GM12892 (cell line): ENCODE measurements at places on chromosomes 11 and 22.
A peak's percentile ranks its signal among the peaks of the same experiment; 100 is the strongest.

DNA sequence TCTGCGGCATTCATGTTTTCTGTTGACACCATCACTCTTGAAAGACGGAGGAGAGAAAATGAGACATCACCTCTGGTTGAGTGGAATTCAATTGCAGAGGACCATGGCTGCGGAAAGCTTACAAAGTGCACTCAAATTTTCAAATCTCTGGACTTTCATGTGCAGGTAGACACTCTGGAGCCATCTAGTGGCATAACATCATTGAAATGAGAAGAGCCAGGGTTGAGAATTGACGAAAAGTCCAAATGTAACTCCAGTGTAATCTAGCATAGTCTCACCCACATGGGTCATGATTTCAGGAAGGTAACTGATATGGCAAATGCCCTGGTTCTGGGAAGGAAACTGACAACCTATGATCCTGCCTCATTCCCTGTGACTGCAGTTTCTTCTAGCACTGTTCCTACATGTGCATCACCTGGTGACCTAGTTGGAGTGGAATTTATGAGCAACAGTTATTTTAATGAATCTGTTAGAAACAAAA lies 687.8 kb downstream of the KCNA4 start:
- no peak for DNase-seq

DNA sequence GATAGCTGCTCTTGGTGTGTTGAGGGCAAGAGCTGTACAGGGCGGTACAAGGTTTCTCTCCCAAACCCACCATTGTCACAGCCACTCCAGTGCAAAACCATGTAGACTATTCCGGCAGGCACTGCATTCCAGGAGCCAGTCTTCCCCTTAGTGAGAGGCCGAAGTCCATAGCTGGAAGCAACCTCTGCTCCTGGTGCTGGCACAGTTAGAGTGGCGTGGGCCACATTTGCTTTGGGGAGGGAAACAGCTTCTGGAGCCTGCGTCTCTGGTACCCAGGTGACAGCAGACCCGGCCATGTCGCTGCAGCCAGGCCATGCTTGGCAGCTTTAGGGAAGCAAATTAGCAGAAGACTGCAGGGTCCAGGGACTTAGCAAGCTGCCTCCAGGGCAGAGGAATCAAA lies 788.0 kb downstream of the BRD1 start:
- no peak for DNase-seq

- no peak for DNase-seq
Observed at GRCh38 chr11:10486161-10486840, 31.2 kb downstream of the AMPD3 start.

GRCh38 chr11:130894322-130895025 lies 21.8 kb downstream of the SNX19 start:
- DNase-seq, result no peak

DNA sequence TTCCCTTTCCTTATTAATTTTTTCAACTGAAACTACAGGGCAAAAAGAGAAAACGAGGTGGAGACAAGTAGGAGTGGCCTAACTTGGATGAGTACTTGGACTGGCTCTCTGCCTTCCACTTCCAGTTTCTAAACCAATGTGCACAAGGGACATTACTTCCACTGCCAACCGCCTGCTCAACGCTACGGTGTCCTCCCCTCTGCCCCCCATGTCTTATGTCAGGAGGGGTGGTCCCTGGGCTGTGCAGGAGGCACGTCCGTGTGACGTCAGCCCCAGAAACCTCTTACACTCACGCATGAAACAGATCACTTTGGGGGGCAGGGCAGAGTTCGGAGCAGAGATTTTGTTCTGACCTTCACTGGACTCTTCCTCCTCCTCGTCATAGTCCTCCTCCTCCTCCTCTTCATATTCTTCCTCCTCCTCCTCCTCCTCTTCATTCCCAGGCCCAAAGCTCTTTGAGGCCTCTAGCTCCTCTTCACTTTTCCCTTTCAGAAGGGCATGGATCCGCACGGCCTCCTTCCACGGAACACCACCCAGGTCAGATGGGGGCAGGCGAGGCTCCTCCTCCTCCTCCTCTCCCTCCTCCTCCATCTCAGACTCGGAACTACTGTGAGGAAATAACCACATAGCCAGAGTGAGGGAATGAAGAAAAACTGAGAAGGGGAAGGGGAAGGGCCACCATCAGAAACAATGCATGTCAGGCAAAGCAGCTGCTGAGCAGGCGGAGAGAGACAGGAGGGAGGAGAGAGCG lies 57.4 kb upstream of the BID start:
- no peak for DNase-seq

GRCh38 chr11:132099692-132100091 lies 729.3 kb downstream of the NTM start:
- no peak for DNase-seq

GRCh38 chr11:84383576-84383975 lies 1097.4 kb upstream of the CCDC90B start:
- DNase-seq, result no peak

GRCh38 chr11:70546191-70546940 lies 148.0 kb downstream of the CTTN start:
- DNase-seq, result no peak

DNA sequence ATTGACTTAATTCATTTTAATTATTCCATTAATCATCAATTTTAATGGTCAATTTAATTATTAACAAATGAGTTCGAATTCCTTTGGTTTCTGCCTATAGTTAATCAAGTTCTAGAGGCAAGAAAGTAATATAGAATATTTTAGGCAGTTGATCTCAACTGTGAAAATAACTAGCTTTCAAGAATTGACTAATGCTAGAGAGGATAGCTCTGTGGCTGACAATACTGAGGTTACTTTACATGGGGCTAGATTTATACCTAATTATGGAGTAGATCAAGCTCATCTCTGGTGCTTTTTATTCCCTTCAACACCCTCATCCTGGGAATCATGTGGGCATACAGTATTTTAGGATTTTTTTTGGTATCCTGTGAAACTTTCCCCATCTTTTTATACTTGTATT lies 259.4 kb downstream of the GRM5 start:
- DNase-seq, result no peak

DNA sequence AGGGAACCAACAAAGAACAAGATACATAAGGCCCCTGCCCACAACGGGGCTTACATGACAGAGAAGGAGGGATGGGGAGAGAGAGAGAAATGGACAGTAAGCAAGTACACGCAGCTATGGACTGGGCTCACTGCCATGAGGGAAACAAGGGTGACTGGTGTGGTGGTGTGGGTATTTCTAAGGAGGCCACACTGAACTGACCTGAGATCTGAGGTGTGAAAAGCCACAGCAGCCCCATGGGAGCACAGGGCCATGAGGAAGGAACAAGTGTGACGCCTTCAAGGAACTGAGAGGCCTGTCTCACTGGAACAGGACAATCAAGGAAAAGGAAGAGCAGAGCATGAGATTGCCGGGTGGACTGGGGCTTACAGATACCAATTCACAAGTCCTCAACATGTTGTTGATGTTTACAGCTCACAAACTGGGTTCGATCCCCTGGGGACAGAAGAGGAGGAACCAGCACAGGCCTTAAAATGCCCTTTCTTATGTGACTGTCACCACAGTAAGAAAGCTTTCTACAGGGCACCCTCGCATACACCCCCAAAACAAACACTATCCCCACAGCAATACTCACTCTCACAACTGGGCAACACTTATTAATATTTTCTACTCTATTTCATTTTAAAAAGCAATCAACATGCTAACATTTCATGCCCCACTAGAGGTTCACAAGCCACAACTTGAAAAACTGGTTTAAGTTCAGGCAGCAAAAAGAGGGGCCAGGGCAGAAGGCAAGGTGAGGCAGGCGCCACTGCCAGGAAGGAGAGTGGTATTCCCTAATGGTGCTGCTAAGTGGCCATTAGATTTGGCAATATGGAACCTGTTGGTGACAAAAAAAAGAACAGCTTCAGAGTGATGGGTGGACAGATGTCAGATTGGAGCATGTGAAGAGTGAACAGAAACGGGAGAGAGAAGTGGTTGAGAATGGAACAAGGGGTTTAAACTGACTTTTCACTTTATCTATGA lies 39.1 kb downstream of the TCIRG1 start:
- DNase-seq, result no peak

DNA sequence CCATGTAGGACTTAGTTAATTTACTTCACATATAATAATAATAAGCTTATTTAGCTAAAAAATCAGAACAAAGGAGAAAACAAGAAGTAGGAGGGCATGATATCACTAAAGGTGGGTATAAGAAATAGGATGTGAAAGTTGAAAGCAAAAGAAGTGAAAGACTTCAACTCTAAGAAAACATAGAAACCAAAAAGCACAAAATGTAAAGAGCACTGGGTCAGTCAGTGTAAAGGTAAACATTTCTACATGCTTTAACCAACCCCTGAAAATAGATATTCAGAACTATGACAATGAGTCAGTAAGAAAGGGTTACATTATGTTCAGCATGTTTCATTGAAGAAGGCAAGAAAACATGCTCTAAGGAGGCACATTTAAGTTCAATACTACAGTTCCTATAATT lies 298.8 kb downstream of the SWAP70 start:
- DNase-seq, result peak; percentile 14

- no peak for DNase-seq
Observed at GRCh38 chr11:13118194-13118593, 109.1 kb downstream of the RASSF10 start.

- DNase-seq, result no peak
Observed at GRCh38 chr11:118054712-118055640, 21.9 kb upstream of the TMPRSS4 start.

DNA sequence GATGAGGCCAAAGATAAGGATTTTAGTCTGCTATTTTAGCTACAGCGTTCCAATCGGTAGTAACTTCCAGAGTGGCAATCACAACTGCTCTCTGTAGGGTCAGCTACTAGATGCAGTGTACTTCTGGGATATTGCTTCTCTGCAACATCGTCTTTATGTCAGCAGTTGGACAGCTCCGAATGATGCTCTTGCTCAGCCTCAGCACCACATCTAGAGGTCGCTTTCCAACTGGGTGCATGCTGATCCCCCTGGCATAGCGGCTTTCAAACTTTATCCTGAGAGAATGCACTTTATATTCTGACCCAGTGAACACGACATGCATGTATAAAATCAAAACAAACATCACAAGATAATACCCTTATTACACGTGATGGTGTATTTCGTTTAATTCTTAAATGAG lies 219.6 kb downstream of the C11orf87 start:
- DNase-seq, result no peak

GRCh38 chr22:42145175-42145574 lies 14.6 kb upstream of the CYP2D6 start:
- no peak for DNase-seq

DNA sequence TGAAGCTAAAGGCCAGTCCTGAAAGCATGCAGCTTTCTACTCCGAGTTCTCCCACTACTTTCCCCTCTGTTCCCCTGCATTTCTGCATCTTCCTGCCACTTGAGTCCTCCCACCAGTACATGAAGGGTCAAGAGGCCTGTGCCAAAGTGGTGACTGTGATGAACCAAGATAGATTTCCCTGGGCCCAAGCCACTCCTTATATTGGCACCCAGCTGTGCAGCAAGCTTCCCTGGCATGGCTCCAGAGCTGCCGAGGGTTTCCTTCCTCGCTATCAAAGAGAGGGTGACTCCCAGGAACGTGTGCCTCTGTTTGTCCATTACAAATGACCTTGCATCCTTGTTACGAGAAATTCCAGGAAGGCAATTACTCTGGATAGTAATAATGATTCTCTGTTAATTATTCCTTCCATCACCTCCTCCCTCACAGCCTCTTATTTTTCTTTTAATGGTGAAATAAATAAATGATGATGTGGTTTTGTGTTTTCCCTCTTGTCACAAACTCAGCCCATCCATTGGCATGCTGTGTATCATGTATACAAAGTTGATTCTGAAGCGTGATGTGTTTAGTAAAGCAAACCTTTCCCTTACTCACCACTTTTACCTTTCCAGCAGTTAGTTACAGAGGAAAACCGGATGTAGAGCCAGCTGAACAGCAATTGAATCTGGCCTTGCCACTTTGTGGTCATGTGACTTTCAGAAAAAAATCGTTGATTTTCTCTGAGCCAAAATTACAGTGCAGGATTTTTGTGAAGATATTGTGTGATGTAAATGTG lies 8.3 kb downstream of the SRSF8 start:
- no peak for DNase-seq

GRCh38 chr11:122050021-122050690 lies 65.9 kb downstream of the BLID start:
- DNase-seq, result no peak

DNA sequence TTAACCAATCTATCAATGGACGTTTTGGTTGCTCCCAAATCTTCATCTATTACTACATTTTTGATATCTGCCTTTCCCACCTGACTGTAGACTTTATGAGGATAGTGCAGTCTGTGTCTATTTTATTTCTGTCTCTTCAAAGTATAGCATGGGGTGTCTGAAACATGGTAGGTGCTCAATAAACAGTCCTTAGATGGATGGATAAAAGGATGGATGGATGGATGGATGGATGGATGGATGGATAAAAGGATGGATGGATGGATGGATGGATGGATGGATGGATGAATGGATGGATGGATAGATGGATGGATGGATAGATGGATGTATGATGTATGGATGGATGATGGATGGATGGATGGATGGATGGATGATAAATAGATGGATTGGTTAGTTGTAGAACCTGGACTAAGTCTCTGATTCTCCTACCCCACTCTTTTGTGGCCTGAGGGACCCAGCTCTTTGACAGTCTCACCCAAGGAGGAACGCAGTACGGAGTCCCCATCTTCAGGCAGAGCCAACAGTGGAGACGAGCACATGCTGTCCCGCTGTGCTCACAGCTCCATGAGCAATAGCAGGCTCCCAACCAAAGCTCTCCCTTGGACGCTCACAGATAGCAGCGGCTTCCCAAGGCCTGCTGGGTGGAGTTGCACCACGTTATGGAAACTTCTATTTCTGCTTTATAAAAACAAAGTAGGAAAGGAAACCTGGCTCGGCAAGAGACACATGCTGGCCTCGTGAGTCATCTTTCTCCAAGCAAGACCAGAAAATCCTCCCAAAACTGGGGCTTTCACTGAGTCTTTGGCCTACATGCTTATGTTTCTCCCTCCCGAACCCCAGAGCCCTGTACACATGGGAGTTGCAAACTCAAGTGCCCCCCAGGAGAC lies 448.0 kb downstream of the MIAT start:
- no peak for DNase-seq

DNA sequence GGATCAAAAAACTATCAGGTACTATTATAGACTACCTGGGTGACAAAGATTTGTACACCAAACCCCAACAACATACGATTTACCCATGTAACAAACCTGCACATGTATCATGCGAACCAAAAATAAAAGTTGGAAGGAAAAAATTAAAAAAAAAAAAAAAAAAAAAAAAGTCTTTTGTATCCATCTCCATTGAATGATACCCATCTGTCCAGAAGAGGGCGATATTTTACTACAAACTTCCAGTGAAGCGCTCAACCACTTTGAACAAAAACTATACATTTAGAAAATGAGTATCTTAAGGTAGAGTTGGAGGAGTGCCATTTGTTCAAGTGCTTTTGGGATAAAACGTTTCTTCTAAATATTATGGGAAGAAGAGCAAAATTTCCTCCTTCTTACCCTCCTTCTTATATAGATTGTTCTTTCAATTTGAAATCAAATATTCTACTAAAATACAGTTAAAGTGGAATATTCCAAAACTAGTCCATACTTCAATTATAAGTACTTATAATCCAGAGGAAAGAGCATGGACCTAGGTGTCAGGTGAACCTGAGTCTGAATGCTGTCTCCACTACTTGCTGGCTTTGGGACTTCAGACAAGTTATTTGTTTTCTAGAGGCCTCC lies 23.3 kb downstream of the ARL14EP start:
- no peak for DNase-seq
